NCI-H460 (cell line): ENCODE measurements at places on chromosomes 2 and 18.

GRCh38 chr18:6423289-6423688, 8.6 kb upstream of the L3MBTL4 start:
- DNase-seq, result no peak

GRCh38 chr2:144648837-144649465, 129.0 kb upstream of the ZEB2 start:
- no peak for DNase-seq

GRCh38 chr2:219772103-219772635, 144.7 kb downstream of the SLC4A3 start:
- DNase-seq, result no peak

- DNase-seq, result no peak
Measured at GRCh38 chr18:9120796-9121195, 15.8 kb upstream of the ANKRD12 start.

DNA sequence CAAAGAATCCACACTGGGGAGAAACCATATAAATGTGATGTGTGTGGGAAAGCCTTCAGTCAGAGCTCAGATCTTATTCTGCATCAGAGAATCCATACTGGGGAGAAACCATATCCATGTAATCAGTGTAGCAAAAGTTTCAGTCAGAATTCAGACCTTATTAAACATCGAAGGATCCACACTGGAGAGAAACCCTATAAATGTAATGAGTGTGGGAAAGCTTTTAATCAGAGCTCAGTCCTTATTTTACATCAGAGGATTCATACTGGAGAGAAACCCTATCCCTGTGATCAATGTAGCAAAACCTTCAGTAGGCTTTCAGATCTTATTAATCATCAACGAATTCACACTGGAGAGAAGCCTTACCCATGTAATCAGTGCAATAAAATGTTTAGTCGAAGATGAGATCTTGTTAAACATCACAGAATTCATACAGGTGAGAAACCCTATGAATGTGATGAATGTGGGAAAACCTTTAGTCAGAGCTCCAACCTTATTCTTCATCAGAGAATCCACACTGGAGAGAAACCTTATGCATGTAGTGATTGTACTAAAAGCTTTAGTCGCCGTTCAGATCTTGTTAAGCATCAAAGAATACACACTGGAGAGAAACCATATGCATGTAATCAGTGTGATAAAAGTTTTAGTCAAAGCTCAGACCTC, 16.7 kb upstream of the ZSCAN30 start:
- no peak for DNase-seq

DNA sequence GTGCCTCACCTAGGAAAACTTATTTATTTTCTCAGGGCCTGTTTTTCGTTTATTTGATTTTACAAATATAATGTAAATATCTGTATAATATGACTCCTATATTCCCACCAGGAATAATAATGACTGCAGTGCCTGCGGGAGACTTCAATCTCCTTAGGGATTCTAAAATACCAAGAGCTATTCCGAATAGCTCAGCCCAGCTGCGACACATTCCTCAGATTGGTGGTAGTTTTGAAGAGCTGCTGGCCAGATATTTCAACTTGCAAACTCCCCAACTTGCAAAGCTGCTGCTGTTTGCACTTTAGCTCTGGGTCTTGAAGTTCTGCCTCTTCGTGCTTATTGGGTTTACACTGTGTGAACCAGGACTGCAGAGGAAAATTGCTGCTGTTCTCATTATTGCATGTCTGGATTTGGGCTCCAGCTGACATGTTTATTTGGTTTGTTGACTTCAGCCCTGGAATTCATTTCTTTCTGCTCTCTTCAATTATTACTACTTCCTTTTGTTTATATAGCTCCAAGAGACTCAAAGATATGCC, 480.2 kb upstream of the CHST9 start:
- no peak for DNase-seq

- DNase-seq, result no peak
Measured at GRCh38 chr18:58492891-58493469, 135.9 kb downstream of the ALPK2 start.

DNA sequence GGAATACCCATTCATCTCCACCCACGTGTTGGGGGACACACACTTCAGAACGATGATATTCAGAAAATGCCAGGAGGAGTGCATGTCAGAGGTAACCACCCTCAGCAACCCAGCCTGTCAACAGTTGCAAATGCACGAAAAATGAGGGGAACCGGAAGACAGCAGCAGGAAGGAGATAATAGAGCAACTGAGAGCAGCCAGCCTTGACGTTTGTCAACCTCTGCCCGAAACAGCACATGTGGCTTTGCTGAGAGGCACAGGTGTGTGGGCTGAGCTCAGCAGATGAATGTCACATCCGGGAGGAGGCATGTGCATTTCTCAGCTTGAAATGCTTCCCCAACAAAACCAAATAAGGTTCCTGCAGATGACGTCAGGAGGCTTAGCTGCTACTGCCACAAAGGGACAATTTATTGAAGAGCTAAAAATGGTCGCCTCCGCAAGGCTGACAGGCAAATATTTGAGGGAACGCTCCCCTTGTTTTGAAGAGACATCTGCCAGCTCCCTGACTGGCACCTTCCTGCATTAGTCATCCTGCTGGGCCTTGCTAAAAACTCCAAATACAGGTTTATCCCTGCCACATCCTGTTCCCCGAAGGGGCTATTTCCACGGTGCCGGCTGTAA, 419.0 kb downstream of the NBAS start:
- no peak for DNase-seq

DNA sequence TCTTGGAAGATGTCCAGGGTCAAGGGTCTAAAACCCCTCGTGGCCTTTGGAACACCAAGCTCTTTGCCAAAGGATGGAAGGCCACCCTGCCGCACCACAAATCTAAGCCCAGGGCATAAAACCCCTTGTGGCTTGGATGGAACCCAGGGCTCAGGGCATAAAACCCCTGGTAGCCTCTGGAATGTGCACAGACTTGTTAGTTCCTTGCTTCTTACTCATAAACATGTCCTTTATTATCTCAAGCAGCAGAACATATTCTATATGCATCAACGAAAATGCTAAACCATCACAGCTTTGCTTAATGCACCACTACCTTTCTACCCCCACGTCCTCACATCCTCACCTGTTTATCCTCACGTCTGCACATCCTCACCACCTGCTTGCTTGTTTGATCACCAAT, 998.0 kb downstream of the DSC3 start:
- no peak for DNase-seq

- DNase-seq, result no peak
Measured at GRCh38 chr2:217064234-217065011, 204.6 kb upstream of the TNP1 start.
